Stimulated activated CD8-positive, alpha-beta memory T cell treated with anti-CD3 and anti-CD28 coated beads, Interleukin-15, amount 100 ng/mL, for 48 hours (primary cell): ENCODE measurements at places on chromosomes 16 and 17.

GRCh38 chr17:48644910-48645557, 18.9 kb upstream of the HOXB9 start:
- no peak for DNase-seq

DNA sequence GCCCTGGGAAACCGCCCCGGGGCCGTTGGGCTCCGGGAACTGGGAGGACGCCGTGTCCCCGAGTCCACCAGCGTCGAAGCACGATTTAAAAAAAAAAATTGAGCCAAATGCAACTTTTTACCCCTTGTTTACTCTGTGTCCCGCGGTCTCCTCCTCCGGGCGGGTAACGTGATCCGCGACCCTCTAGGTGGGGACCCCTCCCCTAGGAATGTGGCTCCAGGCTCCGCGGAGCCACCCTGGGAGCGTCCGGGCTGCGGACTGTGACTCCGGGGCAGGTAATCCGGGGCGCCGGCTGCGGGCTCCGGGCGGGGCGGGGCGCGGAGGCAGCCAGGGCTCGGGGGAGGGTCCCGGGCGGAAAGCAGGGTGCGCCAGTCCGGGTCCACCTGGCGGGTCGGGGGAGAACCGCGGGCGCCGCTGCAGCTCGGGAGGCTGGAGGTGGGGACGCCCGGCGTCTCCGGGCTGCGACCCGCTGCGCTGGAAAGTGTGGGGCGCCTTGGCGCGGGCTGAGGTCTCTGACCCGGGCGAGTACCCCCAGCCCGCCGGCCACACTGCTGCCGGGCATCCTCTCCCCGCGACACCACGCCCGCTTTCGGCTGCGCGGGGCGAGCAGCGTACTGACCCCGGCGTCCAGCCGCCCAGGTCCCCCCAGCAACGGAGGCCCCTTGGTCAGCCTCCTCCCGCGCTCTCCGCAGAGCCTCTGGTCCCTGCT, 852 bp upstream of the HELZ start:
- peak; percentile 19 for DNase-seq

DNA sequence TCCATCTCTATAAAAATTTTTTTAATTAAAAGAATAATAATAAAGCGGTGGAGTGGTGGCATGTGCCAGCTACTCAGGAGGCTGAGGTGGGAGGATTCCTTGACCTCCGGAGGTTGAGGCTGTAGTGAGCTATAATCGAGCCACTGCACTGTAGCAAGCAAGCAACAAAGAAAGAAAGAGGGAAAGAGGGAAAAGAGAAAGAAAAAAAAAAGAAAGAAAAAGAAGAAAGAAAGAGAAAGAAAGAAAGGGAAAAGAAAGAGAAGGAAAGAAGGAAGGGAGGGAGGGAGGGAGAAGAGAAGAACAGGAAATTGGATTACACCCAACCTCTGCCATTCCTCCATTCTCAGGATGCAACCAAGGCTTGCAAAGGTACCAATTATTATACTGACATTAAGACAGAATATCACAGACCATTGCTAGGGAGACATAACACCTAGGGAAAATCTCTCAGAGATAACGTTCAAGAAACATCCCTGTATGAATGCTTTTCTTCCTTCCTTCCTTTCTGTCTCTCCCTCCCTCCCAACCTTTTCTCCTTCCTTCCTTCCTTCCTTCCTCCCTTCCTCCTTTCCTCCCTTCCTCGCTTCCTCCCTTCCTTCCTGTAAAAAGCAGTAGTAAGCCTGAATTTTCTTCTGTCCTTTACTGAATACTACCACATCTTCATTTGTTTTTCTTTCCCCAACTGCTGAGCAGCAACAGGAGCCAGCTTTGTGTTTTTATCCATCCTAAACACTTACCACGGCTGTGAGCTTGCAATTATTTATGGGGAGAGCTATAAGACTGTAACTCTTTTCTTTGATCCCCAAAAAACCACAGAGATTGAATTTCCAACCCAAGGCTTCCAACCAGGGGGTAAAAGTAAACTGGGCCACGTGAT, 1.8 kb upstream of the LITAF start:
- DNase-seq = no peak

GRCh38 chr17:21374441-21375161, 1.6 kb upstream of the KCNJ12 start:
- no peak for DNase-seq

GRCh38 chr16:85749771-85750145, 1.1 kb downstream of the C16orf74 start:
- no peak for DNase-seq

DNA sequence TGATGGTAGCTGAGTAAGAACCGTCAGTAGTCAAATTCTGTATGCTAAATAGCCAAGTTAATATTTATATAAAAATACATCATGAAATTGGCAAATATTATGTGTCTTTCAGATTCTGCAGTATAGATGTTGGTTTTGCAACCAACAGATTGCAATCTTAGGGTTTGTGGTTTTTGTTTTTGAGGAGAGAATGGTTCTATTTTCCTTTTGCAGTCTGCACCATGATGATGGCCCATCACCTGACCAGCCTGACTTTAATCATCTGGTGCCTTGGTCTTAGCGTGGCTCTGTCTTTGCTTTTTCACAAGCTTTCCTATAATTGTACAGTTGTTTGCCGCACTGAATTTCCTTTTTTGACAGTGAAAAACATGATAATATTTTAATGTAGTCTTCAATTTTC, 50.7 kb downstream of the NUP93 start:
- DNase-seq = no peak

DNA sequence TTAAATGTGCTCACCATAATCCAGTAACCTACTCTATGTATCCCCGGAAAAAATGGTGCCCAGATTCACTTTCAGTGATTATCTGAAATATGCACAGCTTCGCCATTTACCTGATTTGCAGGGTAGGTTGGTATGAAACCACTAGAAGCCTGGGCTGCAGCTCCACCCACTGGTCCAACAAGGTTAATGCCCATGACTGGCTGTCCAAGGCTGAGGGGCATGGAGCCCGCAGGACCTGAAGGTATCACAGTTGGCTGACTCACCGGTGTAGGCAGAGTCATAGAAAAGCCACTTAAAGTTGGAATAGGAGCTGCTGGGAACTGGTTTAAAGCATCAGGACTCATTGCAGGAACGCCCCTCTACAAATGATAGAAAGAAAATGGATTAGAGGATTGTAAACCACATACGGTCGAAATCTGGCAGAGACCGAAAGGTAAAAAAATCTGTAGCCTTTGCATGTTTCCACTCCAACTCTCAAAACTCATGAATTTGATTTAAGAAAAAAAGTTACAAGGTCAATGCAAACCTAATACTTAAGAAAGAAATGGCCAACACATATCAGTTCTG, 38.6 kb downstream of the SYNRG start:
- peak; percentile 19 for DNase-seq

DNA sequence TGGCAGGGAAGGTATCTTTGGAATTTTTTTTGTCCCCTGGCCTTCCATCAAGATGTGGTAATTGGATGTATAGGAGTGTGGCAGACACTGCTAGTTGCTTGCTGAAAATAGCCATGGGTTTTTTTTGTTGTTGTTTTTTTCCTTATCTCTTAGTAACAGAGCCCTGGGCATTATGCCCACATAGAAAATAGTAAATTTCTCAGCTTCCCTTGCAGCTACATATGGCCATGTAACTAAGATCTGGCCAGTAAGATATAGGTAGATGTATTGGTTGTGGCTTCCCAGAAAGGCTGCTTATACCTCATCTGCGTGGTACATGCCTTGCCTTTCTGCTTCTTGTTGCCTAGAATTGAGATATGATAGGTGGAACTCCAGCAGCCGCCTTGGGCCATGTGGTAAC, 349.9 kb downstream of the CPPED1 start:
- DNase-seq = no peak

DNA sequence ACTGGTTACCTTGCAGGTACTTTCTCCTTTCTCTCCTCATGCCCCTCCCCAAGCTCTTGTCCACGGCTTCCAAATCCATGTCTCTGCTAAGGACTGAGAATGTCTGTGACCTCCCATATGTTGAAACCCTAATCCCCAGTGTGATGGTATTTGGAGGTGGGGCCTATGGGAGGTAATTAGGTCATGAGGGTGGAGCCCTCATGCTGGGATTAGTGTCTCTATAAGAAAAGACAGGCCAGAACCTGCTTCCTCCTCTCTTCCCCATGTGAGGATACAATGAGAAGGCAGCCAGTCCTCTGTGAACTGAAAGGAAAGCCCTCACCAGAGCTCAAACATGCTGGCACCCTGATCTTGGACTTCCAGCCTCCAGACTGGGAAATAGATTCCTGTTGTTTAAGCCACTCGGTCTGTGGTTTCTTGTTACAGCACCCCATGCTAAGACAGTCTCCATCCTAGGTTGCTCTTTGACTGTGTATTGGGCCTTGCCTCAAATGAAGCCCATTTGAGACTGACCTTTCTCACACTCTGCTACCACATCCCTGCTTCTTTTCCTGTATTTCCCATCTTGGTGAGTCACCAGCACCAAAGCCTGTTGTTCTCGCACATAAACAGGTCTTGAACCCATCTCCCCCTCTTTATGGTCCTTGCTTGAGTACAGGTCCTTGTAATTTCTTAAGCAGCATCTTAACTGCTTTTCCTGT, 135.0 kb downstream of the CDK5R1 start:
- no peak for DNase-seq

GRCh38 chr17:58516644-58517377, 2.4 kb upstream of the MTMR4 start:
- no peak for DNase-seq
